Activated T-cell treated with anti-CD3 and anti-CD28 coated beads for 48 hours (primary cell): ENCODE measurements at places on chromosomes 3 and 15.

DNA sequence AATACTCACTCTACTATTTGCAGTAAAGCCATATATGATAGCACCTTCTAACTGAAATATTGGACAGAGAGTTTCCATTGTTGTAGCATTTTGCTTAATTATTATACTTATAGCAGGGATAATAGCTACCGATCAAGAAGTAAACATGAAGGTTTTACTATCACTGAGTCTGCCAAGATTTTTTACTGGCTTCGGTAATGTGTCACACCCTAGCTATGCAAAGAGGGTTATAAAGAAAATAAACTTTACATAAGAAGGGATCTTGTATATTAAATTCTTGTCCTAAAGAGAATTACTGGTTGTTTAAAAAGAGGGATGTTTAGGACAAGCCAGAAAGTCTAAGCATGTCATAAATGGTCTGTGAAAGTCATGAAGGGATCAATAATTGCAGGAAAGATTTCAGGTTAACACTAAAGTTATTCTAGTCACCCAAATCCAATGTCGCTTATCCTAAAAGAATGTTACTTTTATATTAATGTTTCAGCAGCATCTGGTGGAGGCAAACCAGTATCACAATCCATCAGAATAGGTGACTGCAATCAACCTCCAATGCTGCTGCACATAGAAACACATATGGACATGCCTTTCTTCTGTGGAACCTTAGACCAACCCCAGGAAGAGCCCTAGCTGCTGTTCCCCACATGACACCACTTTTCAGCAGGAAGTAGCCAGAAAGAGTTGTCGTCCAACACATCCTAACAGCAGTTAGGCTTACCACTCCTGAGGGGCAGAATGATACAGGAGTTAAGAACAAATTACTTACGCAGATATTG is 62.7 kb upstream of the GK5 start:
- DNase-seq = no peak

- DNase-seq = no peak
Measured at GRCh38 chr3:156455839-156456238, 99.1 kb downstream of the SSR3 start.

GRCh38 chr15:50979041-50979440 is 70.6 kb downstream of the AP4E1 start:
- DNase-seq = no peak

DNA sequence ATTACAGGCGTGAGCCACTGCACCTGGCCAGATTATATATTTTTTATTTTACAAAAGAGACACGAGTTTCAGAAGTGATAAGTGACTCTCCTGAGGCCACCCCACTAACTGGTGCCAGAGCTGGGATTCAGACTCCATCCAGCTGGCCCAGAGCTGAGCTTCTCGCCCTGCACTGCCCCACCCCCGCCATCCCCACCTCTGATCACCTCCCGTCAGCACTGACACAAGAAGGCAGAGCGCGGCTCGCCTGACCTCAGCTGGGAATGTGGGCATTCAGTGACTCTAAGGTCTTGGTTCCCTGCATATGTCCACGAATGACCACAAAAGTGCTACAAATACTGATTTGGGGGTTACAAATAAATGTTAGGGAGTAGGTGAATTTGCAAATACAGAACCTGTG is 56.1 kb upstream of the GALNT15 start:
- DNase-seq = no peak

DNA sequence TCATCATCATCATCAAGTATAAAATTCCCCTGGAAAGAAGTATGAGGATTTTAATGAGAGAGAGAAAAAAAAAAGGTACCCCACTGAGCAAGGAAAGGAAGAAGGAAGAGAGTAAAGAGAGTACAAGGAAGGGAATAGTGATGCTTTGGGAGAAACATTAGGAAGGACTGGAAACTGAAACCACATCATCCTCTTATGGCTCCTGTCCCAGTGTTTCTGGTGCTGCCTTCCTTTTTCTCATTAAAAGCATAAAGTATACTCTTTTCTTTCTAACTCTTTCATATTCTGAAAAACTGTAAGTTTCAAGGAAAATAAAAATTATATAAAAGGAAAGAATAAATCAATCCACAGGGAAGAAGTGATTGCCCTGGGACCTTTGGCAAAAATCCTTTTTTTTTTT is 616.4 kb upstream of the CBLB start:
- DNase-seq = no peak

- DNase-seq = no peak
Measured at GRCh38 chr3:195839260-195840010, 27.7 kb upstream of the MUC4 start.

DNA sequence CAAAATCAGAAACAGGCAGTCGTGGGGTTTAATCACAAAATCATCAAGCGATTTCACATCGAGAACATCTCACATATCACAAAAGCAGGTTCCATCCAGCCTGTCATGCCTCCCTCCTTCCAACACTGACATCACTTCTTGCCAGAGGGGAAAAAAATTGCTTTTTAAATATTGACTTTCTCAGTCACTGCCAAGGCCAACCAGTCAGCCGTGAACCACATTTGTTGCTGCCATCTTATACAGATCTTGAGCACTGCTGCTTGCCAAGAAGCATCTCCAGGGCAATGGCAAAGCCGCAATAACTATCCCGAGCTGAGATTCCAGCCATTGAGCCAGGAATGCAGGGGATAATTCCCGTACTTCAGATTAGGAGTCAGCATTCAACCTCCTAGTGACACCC is 174.6 kb downstream of the ANXA2 start:
- DNase-seq = no peak
